Stimulated activated CD4-positive, alpha-beta T cell treated with anti-CD3 and anti-CD28 coated beads, Interleukin-2, amount 100 ng/mL, for 48 hours (primary cell): ENCODE measurements at places on chromosomes 3 and 15.
A peak's percentile ranks its signal among the peaks of the same experiment; 100 is the strongest.

- peak; percentile 60 for DNase-seq
Measured at GRCh38 chr3:108477511-108478147, 32.8 kb downstream of the MYH15 start.

DNA sequence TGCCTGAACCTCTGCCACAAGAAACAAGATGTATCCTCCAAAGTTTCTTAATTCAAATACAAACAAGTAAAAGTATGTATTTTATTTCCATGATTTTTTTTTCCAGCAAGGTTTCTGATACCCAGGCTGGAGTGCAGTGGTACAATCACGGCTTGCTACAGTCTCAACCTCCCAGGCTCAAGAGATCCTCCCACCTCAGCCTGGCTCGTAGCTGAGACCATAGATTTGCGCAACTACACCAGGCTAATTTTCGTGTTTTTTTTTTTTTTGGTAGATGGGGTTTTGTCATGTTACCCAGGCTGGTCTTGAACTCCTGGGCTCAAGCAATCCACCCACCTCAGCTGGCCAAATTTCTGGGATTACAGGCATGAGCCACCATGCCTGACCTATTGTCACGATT, 12.2 kb upstream of the VEPH1 start:
- DNase-seq, result no peak

DNA sequence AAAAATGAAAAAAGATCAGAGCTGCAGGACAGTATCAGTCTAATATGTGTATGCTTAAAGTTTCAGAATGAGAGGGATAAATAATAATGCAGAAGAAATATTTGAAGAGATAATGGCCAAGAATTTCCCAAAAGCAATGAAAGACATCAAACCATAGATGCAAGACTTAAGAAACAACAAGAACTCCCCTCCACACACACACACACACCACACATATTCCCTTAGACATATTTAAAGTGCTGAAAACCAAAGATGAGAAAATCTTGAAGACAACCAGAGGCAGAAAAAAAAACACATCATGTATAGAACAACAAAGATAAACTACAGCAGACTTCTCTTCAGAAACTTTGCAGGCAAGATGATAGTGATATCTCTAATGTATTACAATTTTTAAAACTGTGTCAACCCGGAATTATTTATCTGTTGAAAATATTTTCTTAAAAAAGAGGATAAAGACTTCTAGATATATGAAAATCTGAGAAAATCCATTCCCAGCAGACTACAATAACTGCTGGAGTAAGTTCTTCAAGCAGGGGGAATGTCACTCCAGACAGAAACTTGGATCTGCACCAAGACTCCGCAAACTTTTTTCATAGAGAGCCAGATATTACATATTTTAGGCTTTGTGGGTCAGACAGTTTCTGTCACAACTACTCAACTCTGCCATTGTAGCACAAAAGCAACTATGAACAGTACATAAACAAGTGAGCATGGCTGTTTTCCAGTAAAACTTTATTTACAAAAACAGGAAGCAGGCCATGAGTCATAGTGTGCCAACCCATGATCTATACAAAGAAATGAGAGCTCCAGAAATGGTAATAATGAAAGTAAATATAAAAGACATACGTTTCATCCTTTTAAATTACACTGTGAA, 223.4 kb upstream of the CGNL1 start:
- no peak for DNase-seq

- no peak for DNase-seq
Measured at GRCh38 chr3:48601622-48601994, 6.5 kb upstream of the COL7A1 start.

DNA sequence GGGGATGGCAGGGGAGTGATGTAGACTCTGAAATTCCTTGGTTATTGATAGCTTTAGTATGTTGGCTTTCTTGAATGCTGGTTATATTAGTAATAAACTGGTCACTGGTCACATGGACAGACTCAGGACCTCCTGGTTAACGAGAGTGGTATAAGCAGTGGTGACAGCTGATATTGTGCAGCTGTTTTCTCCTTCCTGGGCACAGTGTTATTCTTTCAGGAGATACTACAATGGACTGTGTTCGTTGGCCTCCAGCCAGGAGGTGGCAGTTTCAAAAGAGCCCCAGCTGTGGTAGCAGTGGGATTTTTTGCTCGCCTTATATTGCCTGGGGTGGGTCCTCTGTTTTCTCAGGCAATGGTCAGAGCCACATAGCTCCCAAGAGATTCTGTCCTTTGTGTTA, 181.6 kb upstream of the RBMS3 start:
- DNase-seq, result no peak

DNA sequence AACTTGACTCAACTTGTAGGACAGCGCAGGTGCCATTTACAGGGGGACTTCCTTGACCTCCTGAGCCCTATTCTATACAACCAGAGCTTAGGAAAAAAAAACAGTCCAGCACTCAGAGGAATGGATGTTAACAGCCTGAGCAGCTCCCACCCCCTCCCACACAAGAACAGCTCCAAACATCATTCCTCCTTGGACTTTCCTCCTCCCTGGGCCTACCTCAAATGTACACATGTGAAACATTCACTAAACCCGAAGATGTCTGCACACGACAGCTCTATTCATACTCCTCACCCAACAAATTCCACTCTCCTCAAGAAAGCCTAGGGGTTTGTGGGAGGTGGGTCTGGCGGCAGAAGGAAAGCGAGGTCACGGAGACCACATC, 503 bp upstream of the ATRIP start:
- DNase-seq, result no peak

GRCh38 chr3:41173926-41174885, 25.1 kb upstream of the CTNNB1 start:
- DNase-seq, result no peak

- no peak for DNase-seq
Measured at GRCh38 chr15:58698887-58699641, 50.4 kb downstream of the ADAM10 start.

DNA sequence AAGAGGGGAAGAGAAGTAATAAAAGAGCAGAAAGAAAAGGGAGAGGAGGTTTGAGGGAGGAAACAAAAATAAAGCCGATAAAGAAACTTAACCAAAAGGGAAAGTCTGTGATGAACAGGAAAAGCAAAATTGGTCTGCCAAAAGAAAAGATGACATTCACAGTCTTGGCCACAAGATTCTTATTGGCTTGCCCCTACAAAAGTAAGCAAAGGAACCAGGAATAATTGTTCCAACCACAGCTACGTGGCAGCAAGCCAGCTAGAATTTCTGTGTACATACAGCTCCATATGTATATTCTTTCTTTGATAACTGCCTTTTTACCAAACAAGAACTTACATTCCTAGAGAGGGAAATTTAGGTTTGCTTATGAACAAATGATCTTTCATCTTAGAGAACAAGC, 79.6 kb downstream of the MLH1 start:
- no peak for DNase-seq

- DNase-seq, result no peak
Measured at GRCh38 chr3:62070891-62071290, 302.5 kb downstream of the FEZF2 start.

DNA sequence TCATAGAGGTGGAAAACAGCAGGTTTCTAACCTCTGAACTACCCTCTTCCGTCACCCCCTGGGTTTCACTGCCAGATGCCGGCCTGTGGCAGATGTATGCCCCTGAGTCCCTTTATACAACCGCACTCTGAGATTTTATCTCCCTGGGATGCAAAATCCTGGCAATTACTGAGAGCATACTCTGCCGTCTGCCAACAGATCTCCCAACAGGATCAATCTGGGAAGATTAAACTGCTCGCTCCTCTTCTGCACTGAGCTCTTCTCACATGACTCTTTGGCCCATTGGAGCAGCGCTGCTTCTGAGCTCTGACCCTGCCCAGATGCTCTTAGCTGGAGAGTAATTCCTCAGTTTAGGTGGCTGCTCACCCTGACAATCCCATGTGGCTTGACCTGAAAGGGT, 133.2 kb downstream of the LIPC start:
- no peak for DNase-seq

DNA sequence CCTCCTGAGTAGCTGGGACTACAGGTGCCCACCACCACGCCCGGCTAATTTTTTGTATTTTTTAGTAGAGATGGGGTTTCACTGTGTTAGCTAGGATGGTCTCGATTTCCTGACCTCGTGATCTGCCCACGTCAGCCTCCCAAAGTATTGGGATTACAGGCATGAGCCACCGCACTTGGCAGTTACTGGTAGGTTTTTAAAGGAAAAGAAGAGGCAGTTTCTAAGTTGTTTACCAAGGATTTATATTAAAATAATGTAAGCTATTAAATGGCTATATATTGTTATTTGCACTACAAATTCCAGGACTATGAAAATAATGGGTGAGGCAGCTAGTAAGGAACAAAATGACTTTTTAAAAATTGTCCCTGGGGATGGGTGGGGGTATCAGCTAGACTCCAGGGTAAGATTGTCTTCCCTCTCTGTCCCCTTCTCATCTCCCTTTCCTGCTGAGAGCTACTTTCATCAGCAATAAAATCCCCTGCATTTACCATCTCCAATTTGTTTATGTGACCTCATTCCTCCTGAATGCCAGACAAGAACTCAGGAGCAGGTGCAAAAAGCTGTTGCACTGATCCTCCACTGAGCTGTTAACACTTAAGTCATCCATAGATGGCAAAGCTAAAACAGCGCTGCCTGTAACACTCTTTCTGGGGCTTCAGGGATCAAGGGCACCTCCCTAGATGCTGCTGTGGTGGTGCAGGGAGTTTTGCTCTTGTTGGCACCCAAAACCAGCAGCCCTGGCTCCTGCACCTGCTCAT, 165.2 kb downstream of the ZPLD1 start:
- DNase-seq, result no peak

DNA sequence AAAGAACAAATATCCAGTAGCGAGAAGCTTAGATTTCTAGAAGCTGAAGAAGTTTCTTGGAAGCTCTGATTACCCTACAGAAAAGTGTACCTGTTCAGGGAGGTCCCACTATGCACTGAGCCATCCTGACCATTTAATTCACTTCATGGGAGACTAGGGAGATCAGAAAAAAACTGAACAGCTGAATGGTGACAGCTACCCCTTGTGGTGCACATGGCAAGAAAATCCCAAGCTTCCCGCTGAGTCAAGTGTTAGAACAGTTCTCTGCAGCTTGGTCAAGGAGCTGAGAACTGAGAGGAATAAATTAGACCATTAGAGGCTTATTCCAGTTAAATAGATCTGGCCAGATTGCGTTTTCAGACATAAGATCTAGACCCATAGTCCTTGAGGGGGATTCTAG, 197.2 kb upstream of the VEPH1 start:
- DNase-seq, result no peak

DNA sequence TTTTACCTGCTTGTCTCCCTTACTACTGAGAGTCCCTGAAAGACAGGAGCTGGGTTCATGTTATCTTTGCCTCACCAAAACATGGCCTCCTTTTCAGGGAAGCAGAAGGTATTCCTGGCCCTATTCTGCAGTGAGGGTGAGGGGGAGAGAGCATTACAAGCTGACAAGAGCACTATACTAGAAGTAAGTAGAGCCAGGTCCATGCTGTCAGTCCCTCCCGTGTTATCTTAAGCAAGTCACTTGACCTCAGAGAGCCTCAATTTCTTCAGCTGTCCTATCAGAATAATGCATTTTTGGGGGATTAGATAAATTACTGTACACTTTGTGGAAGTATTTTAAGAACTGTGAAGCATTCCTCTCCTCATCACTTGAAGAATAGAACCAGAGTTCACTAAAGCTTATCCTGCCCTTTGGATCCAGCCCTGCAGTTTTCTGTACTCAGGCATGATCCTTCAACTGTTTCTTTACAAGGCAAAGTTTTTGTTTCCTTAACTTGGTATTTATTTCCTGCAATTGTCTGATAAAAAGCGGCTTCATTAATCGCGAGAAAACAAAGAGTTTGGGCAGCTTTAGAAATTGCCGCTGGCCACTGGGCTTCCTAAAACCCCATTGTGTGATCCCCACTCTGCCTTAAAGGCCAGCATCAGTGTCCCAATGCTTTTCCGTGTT, 213.9 kb downstream of the CDIN1 start:
- DNase-seq, result no peak

GRCh38 chr3:186220911-186221645, 112.2 kb upstream of the ETV5 start:
- no peak for DNase-seq

- DNase-seq, result no peak
Measured at GRCh38 chr15:73054417-73054953, 2.2 kb downstream of the NEO1 start.

- DNase-seq, result no peak
Measured at GRCh38 chr15:74657846-74658245, 38.0 kb downstream of the EDC3 start.

GRCh38 chr15:55872471-55872870, 120.9 kb downstream of the NEDD4 start:
- DNase-seq, result no peak

DNA sequence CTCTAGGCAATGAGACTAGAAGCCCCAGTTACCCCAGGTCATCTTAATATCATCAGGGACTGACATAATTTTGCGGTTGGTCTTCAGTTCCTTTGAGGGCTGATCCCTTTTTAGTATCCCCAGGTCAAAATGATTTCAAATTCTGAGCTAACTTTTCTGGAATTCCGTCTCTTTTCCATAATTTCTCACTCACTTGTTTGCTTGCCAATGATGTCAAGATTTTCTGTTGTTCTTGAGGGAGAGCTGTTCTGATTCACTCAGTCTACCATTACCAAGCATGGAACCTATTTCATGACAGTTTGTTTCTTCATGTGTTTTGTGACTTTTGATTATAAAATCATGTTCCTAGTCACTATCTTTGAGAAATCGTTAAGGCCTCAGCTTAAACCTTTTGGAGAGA, 190.5 kb upstream of the LYSMD4 start:
- no peak for DNase-seq

DNA sequence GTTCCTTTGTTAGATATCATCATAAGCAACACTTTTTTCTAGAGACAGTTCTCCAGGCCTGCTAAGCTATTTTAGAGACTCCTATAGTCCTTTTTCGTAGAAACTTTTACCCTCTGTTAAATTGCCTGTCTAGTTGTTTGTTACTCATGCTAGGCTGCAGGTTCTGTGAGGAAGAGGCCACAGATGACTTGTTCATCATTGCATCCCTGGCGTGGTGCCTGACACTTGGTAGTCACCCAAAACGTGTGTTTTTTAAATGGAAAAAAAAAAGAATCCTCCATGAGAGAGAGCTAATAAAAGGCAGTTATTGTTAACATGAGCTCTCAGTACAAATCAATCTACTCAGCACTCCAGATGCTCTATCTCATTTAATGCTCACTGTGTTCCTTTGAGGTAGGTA, 35.1 kb downstream of the CCDC54 start:
- no peak for DNase-seq

- DNase-seq, result no peak
Measured at GRCh38 chr3:103906304-103906703, 1460.4 kb upstream of the ALCAM start.

DNA sequence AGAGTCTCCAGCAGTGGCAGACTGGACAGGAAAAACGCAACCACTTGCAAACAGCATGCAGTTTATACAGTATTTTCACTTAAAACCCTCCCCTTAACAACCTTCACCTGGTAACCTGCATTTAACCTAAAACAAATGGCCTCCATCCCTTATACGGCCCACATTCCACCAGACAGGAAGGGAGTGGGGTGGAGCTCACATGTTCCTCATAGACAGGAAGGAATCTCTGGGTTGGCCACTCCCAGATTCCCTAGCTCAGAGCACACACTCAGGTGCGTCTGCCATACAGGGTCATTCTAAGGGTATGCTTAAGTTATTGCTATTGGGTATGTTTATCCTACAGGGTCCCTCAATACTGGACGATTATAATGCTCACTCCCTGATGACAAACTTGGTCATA, 16.8 kb upstream of the ABHD2 start:
- DNase-seq, result no peak
